Cerebellar nuclear complex (tissue), 1 donor: ENCODE measurements at places on chromosomes 12 and 14.

GRCh38 chr12:78085542-78086182 lies 255.0 kb downstream of the NAV3 start:
- peak; percentile 59 for DNase-seq

GRCh38 chr12:13205809-13206559 lies 9.5 kb downstream of the EMP1 start:
- no peak for DNase-seq

GRCh38 chr14:67787673-67788072 lies 28.7 kb downstream of the ZFYVE26 start:
- no peak for DNase-seq

- no peak for DNase-seq
These were observed 280.6 kb downstream of the NRXN3 start for GRCh38 chr14:78450669-78451318.

DNA sequence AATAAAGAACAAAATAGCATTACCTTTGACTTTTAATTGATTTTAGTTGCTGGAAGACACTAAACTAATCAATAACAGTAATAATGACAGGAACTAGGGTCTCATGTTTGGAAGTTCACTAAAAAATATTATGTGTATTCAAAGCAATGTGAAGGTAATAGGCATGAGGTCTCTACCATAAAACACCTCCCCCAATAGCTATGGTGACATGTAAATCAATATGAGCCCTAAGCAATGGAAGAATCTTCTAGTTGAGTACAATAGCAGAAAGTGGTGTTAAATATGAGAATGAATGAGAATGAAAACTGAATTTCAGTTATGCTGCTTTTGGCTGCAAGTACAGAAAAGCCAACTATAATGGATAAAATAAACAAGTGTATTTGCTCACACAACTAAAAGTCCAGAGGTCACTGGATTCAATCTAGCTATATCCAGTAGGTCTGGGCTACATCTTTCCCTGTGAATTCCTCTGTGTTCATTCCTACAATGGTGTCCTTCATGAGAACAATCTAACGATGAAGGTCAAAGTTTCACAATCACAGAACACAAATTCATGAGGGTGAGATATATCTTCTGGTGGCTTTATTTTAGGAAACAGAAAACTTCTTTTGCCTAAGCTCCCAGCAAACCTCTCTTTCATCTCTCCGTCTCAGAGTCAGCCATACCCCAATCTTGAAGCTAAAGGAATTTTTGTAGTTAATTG lies 728.0 kb downstream of the FSCB start:
- no peak for DNase-seq

GRCh38 chr14:25079311-25079710 lies 29.4 kb upstream of the STXBP6 start:
- DNase-seq = no peak

DNA sequence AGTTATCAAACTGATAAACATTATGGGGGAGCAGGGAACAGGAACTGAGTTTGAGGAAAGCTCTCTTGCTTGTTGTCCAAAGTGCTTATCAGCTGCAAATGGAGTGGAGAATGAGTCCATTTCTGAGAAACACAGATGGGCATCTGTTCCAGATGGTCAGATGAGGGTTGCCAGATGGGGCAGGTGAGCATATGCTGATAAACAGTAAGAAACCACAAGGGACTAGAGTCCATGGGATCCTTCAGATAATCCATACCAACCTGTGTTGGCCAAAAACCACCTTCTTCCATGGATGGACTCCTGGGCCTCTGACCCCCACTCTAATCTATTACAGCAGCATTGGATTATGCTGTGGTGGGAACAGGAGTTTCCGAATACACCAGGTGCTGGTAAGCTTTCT lies 38.3 kb downstream of the GNS start:
- no peak for DNase-seq

- no peak for DNase-seq
These were observed 63.1 kb upstream of the SLC38A2 start for GRCh38 chr12:46435625-46436024.

DNA sequence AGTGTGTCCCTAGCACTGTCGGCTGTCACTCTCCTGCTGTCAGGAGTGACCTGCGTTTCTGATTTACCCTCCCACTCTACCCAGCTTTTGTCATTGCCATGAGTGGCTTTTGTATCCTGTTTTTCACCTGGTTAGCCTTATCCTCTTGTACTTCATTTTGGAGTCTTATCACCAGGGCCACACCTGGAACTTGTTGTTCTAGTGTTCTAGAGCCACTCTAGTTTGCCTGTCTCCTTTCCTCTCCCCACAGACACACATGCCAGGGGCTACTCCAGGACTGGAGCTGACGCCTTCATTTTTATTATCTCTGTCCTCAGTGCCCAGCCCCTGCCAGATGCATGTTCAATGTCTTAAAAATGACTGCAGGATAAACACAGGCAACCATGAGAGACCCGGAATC lies 34.2 kb downstream of the ZC3H14 start:
- DNase-seq = no peak

- DNase-seq = no peak
These were observed 40.9 kb upstream of the MBIP start for GRCh38 chr14:36361210-36361853.
